Memory B cell (primary cell): ENCODE measurements at places on chromosomes 4 and X.

GRCh38 chr4:28117084-28117682 is 1256.5 kb downstream of the STIM2 start:
- DNase-seq = no peak

DNA sequence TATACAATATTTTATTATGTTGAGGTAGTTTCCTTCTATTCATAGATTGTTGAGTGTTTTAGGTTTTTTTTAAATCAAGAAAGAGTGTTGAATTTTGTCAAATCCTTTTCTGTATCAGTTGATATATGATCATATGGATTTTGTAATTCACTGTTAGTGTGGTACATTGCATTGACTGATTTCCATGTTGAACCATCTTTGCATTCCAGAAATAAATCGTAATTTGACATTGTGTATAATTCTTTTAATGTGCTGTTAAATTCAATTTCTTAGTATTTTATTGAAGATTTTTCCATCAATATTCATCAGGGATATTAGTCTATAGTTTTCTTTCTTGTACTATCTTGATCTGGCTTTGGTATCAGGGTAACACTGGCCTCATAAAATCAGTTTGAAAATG is 103.8 kb downstream of the LRBA start:
- DNase-seq = no peak

DNA sequence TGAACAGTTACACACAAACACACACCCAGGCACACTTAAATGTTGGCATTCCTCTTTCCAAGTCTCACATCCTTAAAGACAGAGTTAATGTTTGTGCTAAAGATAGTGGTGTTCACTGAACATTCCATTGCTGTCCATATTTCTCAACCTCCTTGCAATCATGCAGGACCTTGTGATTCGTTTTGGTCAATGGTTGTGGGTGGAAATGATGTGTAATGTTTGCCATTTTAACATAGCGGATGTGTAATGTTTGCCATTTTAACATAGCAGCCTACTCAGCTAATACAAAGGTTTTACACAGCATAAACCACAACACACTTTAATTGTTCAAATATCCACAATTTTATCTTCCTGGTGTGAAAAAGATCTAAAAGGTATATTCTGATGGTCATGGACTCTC is 93.9 kb downstream of the CEP44 start:
- no peak for DNase-seq

- no peak for DNase-seq
Measured at GRCh38 chr4:74764119-74764518, 30.2 kb downstream of the BTC start.

DNA sequence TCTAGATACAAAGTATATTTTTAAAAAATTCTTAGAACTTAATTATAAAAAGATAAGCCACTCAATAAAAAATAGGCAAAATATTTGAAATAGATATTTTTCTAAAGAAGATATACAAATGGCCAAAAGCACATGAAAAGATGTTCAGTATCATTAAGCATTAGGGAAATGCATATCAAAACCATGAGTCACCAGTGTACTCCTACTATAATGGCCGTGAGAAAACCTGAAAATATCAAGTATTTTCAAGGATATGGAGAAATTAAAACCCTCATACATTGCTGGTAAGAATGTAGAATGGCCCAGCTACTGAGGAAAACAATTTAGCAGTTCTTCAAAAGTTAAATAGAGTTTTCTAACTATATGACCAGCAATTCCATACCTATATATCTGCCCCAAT is 337.9 kb downstream of the CAMK2D start:
- DNase-seq = no peak

GRCh38 chr4:53019485-53020382 is 157.6 kb downstream of the RASL11B start:
- DNase-seq = no peak

DNA sequence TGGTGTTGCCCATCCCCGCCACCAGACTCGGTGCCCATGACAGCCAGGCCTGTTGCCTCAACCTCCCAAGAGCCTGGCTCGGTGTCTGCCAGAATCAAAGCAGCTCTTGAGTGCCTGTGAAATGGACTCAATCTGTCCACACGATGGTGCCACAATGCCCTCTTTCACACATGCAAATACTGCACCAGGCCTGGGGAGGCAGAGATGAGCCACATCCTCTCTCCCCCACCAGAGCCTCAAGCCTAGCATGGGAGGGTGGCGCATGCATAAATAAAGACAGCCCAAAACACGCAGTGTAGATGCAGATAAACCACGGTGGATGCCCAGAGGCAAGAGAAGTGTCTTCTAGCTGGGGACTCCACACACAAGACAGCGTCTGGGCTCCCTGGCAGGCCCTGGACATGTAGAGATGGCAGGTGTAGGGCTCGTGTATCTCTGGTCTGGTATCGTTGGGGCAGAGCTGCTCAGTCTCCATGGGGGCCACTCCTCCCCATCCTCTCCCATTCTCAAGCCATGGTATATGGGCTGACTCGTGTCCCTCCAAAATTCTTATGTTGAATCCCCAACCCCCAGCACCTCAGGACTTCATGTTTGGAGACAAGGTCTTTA is 65.6 kb downstream of the JAKMIP1 start:
- no peak for DNase-seq

GRCh38 chr4:167052631-167053091 is 181.6 kb downstream of the SPOCK3 start:
- no peak for DNase-seq

DNA sequence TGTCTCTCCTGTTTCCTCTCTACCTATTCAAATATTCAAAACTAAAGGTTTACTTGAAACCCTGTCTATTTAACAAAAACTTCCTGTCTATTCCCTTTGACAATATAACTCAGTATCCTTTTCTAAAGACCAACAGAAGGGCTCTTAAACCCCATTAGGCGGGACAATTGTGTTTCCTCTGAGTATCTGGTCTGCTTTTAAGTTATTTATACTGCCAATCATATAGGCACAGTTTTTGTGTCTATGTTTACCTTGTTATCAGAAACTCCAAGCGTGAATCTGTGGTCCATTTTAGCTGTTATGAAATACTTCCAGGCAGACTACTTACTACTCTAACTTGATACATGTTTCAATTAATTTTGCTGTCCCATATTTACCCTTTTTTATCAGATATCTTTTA is 350.0 kb upstream of the CTSO start:
- no peak for DNase-seq

DNA sequence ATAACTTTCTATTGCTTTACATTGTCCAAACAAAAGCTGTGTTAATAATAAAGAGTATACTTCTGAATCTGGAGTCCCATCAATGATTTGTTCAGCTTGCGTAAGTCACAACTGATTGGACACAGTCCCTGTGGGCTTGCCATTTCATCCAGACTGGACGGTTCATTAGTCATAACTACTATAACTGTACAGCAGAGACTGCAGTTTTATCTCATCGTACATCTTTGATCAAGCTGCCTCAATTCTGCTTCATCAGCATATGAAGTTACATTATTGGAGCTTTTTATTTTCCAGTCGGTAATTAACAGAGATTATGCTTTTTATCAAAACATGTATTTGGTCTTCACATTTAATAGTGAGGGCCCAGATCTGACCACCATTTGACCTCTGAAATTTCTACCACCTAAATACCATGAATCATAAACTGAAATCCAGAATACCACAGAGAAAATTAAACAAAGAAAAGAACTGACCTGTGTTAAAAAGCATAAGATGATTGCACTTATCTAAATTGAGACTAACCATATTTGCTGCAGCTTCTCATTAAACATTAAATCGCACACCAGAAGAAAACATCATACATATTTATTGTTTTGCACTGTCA is 12.5 kb upstream of the MAB21L2 start:
- DNase-seq = no peak
